CD4-positive, alpha-beta memory T cell (primary cell): ENCODE measurements at places on chromosomes 11 and 22. TPM values are rescaled to one million over a fixed set of nuclear protein-coding genes. Genes with fewer than 3 reads are reported as not detected.

The ZBTB3 gene
- 8.6 TPM for polyA plus RNA-seq

The BLID gene
- polyA plus RNA-seq: not detected

The OR4A16 gene
- not detected for polyA plus RNA-seq

The MOGAT2 gene
- polyA plus RNA-seq: not detected

The ALG8 gene
- 66.9 TPM for polyA plus RNA-seq

The TALDO1 gene
- polyA plus RNA-seq: 244 TPM

The OSM gene
- polyA plus RNA-seq: 23.7 TPM

The UPK2 gene
- not detected for polyA plus RNA-seq

The OR10D3 gene
- polyA plus RNA-seq: not detected

The RTN4RL2 gene
- polyA plus RNA-seq: not detected

The NNMT gene
- not detected for polyA plus RNA-seq

The TMEM121B gene
- polyA plus RNA-seq: not detected

The TPBGL gene
- 0.10 TPM for polyA plus RNA-seq

The DDTL gene
- polyA plus RNA-seq: 0.32 TPM

The CAVIN3 gene
- 0.70 TPM for polyA plus RNA-seq

The PANX3 gene
- polyA plus RNA-seq: not detected

The RAG2 gene
- not detected for polyA plus RNA-seq

The TRIM48 gene
- not detected for polyA plus RNA-seq

The APOL5 gene
- polyA plus RNA-seq: not detected

The ALDH3B2 gene
- not detected for polyA plus RNA-seq

The VSIG2 gene
- 0.39 TPM for polyA plus RNA-seq

The MRGPRE gene
- not detected for polyA plus RNA-seq

The MS4A6A gene
- polyA plus RNA-seq: 3.3 TPM

The APOBEC3A gene
- not detected for polyA plus RNA-seq

The SOX10 gene
- polyA plus RNA-seq: not detected

The GSTT2B gene
- not detected for polyA plus RNA-seq

The SLC22A6 gene
- not detected for polyA plus RNA-seq

The NOX4 gene
- not detected for polyA plus RNA-seq
